SK-N-MC (cell line): ENCODE measurements at places on chromosomes 1 and 21.
A peak's percentile ranks its signal among the peaks of the same experiment; 100 is the strongest.

GRCh38 chr1:228857611-228858010 lies 122.3 kb downstream of the RHOU start:
- no peak for DNase-seq

DNA sequence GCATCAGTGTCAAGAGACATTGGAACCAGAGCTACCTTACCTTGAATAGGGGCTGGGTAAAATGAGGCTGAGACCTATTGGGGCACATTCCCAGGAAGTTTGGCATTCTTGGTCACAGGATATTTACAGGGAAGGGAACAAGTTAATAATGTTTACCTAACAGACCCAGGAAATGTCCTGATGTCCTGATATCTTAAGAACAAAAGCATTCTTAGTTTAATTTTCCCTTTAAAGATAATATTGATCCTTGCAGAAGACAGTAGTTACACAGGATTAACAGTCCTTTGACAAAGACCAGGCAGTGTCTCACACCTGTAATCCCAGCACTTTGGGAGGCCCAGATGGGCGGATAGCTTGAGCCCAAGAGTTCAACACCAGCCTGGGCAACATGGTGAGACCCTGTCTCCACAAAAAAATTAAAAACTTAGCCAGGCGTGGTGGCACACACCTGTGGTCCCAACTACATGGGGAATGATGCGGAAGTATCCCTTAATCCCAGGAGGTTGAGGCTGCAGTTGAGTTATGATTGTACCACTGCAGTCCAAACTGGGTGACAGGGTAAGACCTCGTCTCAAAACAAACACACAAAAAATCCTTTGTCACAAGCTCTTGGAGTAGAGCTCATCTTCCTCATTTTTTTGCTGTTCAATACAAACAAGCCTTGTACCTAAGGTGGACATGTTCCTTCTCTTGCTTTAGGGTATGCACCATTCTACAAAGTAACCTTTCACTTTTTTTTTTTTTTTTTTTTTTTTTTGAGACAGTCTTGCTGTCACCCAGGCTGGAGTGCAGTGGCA lies 1.3 kb upstream of the TOMM20 start:
- no peak for DNase-seq

GRCh38 chr1:203901581-203901980 lies 40.2 kb downstream of the SNRPE start:
- no peak for DNase-seq

DNA sequence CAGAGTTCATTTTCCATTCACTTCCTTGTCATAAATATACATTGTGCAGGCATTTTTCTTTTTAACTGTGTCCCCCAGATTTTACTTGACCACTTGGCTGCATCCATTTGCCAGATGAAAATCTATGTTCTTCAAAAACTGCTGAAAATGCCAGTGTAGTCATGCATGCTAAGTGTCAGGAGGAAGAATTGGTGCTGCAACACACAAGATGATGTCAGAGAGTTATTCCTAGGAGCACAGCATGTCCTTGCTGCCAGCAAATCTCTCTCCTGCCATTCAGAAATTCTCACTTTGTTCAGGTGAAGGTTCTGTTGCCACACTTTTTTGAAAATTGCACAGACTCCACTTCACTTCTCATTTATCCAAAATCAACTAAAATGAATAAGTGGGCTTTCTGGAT lies 106.4 kb upstream of the MAGI3 start:
- DNase-seq = no peak

GRCh38 chr1:65264197-65264929 lies 45.0 kb upstream of the DNAJC6 start:
- no peak for DNase-seq

DNA sequence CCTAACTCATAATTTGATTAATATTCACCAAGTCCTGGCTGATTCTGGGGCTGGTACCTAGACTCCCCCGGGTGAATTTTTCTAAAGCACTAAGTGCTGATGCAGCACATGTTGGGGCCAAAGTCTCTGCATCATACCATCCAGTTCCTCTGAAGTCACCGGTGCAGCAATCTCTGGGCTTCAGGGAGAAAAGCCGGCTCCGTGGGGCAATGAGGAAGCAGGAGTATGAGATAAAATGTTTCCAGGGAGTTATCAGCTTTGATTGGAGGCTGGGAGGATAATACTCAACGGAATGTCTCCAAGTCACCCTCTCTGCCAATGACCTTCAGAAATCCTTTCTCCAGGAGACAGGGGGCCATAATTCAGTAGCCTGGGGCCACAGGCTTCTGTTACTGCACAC lies 1.2 kb downstream of the FCAMR start:
- no peak for DNase-seq

GRCh38 chr1:78492386-78492950 lies 1.7 kb downstream of the PTGFR start:
- DNase-seq = no peak

DNA sequence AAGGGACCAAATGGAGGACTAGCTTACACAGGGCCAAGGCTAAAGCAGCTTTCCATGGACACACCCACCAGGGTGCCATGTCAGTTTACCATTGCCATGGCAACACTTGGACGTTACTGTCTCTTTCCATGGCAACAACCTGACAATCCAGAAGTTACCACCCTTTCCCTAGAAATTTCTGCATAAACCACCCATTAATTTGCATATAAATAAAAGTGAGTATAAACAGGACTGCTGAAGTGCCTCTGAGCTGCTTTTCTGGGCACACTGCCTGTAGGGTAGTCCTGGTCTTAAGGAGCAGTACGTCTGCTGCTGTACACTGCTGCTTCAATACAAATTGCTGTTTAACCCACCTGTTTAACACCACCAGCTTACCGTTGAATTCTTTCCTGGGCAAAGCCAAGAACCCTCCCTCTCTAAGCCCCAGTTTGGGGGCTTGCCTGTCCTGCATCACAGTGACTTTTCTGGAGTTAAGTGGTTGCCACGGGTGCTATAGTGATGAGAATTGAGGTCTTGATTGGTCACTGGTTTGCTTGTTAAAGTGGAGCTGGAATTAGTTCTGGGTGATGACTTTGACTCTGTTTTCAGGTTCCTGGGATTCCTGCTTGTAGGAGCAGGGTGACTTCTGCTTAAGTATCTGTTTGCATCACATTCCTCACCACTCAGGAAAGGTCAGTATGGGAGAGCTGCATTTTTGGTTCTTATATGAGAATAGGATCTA lies 83.2 kb downstream of the CLDN17 start:
- DNase-seq = no peak

DNA sequence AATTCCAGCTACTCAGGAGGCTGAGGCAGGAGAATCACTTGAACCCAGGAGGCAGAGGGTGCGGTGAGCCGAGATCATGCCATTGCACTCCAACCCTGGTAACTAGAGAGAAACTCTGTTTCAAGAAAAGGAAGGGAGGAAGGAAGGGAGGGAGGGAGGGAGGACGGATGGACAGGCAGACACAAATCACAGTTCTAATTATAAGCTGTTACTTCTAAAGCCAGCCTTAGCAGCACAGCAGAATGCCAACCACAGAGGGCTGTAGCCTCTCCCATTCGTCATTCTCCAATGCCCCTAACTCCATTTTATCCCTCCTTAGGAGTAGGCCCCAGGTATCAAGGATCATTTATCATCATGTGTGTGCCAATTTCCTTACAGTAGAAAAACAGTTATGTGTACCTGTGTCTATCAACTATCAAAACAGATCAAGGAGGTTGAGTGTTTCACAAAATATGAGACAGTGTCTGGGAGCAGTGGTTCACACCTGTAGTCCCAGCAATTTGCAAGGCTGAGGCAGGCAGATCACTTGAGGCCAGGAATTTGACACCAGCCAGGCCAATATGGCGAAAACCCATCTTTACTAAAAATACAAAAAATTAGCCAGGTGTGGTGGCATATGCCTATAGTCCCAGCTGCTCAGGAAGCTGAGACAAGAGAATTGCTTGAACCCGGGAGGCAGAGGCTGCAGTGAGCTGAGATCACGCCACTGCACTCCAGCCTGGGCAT lies 19.1 kb downstream of the USP48 start:
- DNase-seq = no peak

DNA sequence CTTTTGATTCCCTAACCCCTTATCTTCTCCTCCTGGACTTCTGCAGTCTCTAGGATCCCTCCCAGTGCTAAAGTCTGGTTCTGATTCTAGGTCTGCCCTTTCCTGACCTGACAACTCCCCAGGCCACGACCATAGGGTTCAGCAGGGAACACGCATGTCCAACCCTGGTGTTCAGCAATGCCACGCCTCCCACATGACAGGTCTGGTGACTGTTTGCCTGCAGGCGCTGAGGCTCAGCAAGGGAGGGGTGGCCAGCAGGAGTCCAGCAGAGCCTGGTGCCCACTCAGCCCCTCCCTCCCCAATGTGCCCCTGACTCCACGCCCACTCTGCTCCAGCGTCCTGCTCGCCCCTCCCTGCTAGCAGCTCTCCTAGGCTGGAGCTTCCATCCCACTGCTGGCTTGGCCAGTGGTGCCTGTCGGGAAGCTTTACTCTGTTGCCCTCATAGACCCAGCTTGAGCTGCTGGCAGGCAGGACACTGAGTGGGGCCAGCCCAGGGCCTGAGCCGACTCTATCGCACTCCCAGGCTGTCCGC lies 17.3 kb downstream of the SLC9A1 start:
- DNase-seq = no peak

DNA sequence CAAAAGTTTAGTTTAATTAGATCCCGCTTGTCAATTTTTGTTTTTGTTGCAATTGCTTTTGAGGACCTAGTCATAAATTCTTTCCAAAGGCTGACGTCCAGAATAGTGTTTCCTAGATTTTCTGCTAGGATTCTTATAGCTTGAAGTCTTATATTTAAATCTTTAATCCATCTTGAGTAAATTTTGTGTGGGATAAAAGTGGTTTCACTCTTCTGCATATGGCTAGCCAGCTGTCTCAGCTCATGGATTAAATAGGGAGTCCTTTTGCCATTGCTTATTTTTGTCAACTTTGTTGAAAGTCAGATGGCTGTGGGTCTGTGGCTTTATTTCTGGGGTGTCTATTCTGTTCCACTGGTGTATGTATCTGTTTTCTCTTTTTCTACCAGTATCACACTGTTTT lies 801.3 kb upstream of the ADGRL4 start:
- DNase-seq = no peak

DNA sequence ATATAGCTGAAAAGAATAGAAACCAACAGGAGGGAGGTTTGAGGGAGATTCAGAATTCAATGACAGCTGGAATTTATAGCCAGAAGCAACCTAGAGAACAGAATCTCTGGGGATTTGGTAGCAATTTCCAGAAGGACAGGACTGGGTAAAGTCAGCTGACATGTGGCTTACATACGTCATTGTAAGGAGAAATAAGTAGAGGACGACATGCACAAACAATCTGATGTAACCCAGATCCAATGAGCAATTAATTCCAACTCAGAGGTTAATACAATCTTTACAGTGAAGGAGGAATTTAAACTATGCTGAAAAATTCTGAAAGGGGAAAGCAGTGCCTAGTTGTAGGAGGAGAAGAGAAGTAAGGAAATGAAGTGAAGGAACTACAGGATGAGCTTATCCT lies 383.9 kb downstream of the PTBP2 start:
- DNase-seq = no peak

GRCh38 chr1:209349363-209350308 lies 233.9 kb upstream of the CAMK1G start:
- DNase-seq = no peak

- no peak for DNase-seq
These were observed 30.3 kb downstream of the INTS7 start for GRCh38 chr1:212004895-212005608.

DNA sequence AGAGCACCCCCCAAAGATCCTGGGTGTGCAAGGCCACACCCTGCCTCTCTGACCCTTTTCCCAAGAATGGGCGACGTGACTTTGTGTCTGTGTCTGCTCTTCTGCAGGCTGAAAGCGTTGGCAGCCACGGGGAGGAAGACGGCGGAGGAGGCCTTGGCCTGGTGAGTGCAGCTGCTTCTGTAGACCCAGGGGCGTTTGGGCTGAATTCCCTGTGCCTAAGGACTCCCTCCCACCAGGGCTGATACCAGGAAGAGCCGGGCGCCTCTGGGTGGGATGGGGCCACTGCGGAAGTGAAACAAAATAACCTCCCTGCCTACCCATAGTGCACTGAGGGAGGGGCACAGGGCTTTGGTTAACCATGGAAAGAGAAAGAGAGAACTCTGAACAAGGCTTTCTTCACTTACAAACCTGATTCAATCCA lies 2.5 kb downstream of the UBASH3A start:
- no peak for DNase-seq

GRCh38 chr21:45818904-45819285 lies 162.7 kb upstream of the COL6A1 start:
- DNase-seq = no peak

- DNase-seq = no peak
These were observed 2.6 kb upstream of the FCRL6 start for GRCh38 chr1:159799446-159799985.

DNA sequence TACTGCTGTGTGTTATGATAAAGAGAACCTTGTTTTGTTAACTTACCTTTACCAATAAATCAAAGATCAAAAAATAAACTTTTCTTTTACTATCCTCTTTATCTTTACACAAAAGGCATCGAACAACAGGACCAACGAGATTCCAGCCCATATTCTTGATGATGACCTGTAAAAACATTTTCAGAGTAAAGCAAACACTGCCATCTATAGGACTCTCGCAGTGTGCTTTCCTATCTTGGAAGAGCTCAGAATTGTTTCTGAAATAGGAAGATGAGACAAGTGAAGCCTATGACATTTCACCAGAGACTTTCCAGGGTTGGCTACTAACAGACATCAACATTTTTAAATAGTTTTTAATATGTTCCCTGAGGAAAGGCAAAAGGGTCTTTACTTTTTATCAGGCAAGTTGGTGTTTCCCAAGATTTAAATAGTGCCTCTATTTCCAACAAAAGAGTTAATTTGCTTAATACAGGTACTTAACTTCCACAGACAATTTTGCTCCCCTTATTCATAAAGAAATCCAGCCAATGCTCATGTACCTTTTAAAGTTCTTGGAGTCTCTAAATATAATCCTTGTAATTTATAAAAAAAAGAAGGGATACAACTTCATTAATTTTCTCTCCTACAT lies 7.3 kb downstream of the GLMN start:
- peak; percentile 22 for DNase-seq

- DNase-seq = peak; percentile 64
These were observed 3.9 kb upstream of the C4BPB start for GRCh38 chr1:207084701-207085180.

DNA sequence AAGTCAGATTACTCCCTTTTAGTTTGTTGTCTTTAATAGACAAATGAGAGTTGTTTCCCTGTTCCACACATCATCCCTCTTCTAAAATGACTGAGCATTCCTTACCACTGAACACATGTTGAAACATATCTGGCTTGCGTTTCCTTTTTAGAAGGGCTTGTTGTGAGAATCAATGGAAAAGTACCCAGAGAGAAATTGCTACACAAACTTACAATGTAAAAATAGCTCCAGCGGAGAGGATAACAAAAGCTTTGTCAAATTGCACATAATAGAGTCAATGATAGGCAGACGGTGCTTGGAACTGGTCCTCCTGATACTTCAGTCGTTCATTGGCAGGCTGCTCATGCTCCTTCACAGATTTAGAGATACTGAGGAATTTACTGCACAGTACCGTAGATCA lies 123.9 kb downstream of the CYYR1 start:
- DNase-seq = no peak
